ENCODE measurements at places on chromosomes 6 and 20. TPM values are rescaled to one million over a fixed set of nuclear protein-coding genes. Genes with fewer than 3 reads are reported as not detected.

KIAA0408 gene
- total RNA-seq = not detected

PRDM13 gene
- not detected for total RNA-seq

UNC5CL gene
- total RNA-seq = 1.7 TPM

C20orf144 gene
- 0.20 TPM for total RNA-seq

PARD6B gene
- total RNA-seq = 80.3 TPM

FRK gene
- 14.4 TPM for total RNA-seq

PRR18 gene
- not detected for total RNA-seq

PNLDC1 gene
- total RNA-seq = 0.20 TPM

SLC44A4 gene
- total RNA-seq = 44.9 TPM
